Stimulated activated CD4-positive, alpha-beta T cell treated with anti-CD3 and anti-CD28 coated beads, Interleukin-15, amount 100 ng/mL, for 1 hour (primary cell): ENCODE measurements at places on chromosomes 2 and 18.

GRCh38 chr2:60437080-60437696, 116.3 kb downstream of the BCL11A start:
- no peak for DNase-seq

- no peak for DNase-seq
These were observed 43.4 kb upstream of the ANKRD62 start for GRCh38 chr18:12049978-12050811.

- DNase-seq, result no peak
These were observed at the start of gene PIEZO2 for GRCh38 chr18:11149441-11150270. TSS of gene PIEZO2 (minus strand) at chr18:11149569. CDS start at chr18:11148588, 981 bp downstream.

GRCh38 chr2:219106251-219106650, 45.5 kb upstream of the IHH start:
- DNase-seq, result no peak

DNA sequence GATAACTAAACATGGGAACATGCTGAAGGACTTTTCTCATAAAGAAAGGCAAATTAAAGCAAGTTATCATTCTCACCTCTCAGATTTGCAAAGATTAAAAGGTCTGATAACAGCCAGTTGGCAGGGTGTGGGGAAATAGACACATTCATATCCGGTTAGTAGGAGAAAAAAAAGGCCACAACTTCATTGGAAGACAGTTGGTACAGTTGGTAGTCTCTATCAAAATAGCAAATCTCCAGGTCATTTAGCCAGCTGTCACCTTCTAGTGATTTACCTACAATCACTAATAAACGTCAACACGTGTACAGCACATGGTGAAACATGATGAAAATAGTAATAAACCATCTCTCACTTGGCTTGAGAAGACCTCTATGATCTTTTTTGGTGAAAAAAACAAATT, 16.6 kb downstream of the INPP5D start:
- DNase-seq, result no peak

- no peak for DNase-seq
These were observed 214.1 kb downstream of the TWIST2 start for GRCh38 chr2:239061824-239062570.

- DNase-seq, result no peak
These were observed 100.0 kb downstream of the BAZ2B start for GRCh38 chr2:159516241-159516758.

GRCh38 chr2:219072741-219073250, 12.1 kb upstream of the IHH start:
- no peak for DNase-seq

DNA sequence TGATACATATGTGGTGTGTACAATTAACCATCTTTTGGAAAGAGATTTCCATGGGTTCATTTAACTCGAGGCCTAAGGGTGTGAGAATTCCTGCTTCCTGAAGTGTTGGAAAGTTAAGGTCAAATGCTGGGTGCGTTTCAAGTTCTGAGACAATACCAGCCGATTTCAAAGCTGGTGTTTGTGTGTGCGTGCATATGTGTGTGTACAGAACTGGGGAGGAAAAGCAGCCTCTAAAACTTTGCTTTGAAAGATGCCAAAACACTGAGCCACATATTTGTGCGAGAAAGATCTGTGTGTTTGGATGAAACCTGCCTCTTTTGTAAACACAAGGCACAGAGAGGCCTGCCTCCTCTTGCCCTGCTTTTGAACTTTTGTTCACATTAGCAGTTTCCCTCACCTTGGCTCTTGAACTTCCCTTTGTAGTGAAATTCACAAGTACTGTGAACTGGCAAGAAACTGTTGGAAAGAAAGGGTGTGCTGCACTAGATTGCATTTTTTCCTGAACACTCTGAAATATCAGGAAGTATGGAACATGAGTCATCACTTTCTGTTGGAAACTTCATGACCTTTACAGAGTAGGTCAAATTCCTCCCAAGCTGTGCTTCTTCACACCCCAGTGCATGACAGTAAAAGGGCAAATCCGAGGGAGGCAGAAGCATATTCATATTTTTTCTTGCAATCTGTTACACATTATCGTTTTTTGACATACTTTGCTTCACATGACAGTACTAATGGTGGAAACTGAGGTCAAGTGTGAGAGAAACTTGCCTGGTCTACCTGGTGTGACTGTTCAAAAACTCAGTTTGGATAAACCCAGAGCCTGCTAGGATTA, 20.0 kb upstream of the CAVIN2 start:
- DNase-seq, result no peak

GRCh38 chr2:30261695-30262211, 30.4 kb downstream of the LBH start:
- no peak for DNase-seq

- no peak for DNase-seq
These were observed 32.5 kb upstream of the ARL5A start for GRCh38 chr2:151860613-151861146.

DNA sequence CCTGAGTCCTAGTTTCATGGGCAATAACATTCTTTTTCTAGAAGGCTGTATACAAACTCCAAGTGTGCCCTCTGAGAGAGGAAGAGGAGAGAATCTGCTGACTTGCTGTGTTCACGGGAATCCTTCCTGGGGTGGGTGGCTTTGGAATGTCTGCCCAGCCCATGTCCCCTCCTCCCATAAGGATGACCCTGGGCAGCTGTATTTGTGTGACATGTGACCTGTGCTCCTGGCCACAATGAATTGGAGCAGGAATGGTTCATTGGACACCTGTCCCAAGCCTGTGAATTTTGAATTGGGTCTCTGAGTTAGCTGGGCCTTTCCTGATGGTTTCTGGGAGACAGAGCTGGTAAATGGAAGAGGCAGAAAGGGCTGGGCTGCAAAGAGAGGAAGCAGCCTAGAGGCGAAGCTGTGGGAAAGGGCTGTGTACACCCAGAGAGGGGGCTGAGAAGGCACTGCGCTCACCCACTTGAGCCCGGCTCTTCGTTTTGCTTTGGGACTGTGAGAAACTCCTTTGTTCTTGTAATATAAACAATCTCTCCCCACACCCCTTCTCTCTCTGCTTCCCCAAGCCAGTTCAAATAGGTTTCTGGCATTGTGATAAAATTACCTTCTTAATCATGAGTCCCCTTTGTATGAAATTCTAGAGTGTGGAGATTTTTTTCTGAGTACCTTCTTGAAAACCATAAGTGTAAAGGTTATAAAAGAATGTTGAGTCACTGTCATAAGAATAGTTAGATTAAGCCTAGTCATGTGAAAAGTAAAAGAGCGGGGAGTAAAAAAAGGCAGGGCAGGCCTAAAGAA, 49.8 kb downstream of the SLC4A5 start:
- DNase-seq, result no peak

GRCh38 chr18:23226391-23226790, 91.1 kb downstream of the CABLES1 start:
- DNase-seq, result no peak

DNA sequence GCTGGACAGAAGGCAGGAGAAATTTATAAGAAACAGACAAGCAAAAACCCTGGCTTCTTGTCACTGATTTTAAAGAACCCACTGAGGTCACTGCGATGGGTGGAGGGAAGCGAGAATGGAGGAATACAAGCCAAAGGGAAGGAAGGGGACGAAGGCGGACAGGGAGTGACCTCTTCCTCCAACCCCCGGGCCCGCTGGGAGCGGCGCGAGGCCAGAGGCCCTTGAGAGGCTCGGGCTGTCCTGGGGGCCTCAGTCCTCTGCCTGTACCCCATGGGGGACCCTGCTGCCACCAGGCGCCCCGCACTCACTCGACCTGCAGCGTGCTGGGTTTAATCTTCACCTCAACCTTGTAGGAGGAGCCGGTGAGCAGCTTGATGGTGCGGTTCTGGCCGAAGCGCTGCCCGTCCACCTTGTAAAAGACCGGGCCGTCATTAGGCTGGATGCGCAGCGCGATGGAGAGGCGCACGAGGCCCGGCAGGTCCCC, 793 bp downstream of the CNRIP1 start:
- no peak for DNase-seq

- DNase-seq, result no peak
These were observed 132.0 kb downstream of the MEP1B start for GRCh38 chr18:32321826-32322225.

GRCh38 chr2:142915502-142915901, 38.0 kb downstream of the KYNU start:
- no peak for DNase-seq

- DNase-seq, result no peak
These were observed 22.0 kb upstream of the RALBP1 start for GRCh38 chr18:9453283-9453682.

- DNase-seq, result no peak
These were observed 14.1 kb downstream of the MSGN1 start for GRCh38 chr2:17830053-17831034.

DNA sequence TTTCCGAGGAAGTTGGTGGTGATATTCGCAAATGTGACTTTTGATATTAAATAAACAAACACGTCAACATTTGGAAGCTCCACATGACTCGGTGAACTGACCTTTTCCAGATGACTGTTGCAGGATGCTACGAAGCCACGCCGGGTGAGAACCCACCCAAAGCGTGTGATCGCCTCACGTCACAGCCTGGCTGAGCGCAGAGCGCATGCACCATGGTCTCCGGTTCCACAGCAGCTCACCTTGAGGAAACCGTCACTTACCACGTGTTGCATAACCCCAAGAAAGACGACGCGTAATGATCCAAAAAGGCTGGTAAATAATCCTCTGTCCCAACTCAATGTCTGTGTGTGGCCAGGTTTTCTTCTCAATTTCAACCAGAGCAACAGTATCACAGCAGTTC, 64.5 kb upstream of the CTDP1 start:
- no peak for DNase-seq

DNA sequence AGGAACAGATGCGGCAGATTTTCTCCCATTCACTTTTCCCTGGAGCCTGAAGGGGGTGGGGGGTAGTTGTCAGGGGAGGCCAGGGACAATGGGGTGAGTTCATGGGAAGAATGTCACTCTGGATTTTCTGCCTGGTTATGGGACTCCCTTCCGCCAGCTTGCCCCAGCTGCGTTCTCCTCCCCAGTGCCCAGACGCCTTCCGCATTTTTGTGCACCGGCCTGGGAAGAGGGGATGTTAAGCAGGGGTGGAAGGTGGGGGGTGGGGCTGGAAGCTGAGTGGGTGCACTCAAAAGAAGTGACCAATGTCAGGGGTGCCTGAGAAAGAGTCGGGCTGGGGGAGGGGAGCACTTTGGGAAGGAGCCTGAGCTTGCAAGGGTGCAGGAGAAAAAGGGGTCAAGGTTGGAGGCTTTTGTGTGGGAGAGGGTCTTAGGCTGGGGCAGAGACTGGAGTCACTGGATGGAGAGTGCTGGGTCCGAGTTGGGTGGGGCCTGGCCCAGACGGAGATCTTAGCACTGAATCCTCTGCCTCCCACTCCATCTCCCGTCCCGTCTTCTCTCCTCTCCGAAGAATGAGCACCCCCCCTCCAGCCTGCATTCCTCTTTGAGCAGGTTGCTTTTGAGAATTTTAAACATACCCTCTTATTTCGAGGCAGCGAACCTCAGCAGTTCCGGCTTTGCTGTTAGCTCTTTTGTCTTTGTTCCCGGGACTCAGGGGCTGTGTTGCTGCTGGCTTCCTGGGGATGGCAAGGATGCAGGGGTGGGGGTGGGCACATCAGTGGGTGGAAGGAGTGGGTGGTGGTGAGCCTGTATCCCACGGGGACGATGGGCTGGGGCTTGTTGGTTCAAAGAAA, 2.7 kb downstream of the IGFBP2 start:
- DNase-seq, result no peak

- no peak for DNase-seq
These were observed 60.7 kb downstream of the DGKD start for GRCh38 chr2:233414777-233415570.

- no peak for DNase-seq
These were observed 128.7 kb downstream of the UXS1 start for GRCh38 chr2:106065268-106065982.

DNA sequence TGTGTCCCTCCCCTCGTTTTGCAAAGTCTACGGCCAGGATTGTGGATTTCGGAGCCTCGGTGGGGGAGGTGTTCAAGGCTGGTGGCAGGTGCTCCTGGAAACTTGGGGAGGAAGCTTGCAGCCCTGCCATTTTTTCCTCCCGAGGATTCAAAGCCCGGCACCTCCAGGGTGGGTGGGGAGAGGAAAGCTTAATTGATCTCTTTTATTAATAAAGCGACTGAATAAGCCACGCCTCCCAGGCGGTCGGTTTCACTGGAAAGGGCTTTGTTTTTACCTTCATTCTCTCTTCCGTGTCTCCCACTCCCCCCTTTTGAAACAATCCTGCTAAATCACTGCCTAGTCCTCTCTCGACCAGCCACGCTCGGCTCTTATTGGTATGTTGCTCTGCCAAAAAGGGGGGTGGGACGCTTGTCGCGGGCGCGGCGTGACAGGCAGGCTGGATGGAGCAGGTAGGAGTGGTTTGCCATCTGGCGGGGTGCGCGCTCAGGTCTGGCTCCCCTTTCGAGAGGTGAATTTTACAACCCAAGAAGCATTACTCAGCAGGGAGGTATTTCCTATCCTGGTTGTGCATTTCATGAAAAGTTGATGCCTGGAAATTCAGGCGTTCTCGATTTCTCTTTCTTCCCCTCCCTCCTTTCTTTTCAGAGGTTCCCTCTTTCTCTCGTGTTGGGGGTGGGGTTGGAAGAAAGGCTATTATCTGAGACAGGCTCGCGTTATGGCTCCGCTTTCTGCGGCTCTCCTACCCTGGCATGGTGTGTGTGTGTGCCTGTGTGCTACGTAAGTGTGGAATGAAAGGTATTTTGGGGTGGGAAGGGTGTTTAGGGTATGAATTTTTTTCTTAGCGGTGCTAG, 1.4 kb downstream of the NEDD4L start:
- peak; percentile 4 for DNase-seq

- no peak for DNase-seq
These were observed 593 bp upstream of the ACTR2 start for GRCh38 chr2:65227020-65227455.

- DNase-seq, result no peak
These were observed 208.0 kb downstream of the ZFP36L2 start for GRCh38 chr2:43018179-43019024.

DNA sequence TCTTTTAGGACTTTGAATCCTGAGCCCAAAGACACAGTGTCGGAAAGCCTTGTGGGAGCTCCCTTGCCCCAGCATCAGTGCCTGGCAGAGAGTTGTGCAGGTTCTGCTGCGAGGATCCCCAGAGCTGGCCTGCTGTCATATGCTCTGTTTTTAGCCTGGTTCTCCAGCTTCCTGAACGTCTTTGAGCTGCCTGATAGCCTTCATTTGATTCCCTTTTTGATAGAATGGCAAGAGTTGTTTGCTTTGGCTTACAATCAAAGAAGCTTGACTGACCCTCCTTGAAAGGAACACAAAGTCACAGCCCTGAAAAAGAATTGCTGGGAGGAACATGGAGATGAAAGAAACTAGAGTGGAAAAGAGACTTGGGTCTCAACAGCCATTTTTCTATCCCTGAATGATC, 95.4 kb downstream of the C1QL2 start:
- no peak for DNase-seq
